NCI-H2081 (cell line): ENCODE measurements at places on chromosomes 2 and 18.
A peak's percentile ranks its signal among the peaks of the same experiment; 100 is the strongest.

GRCh38 chr2:136764452-136765255 is 691 bp upstream of the THSD7B start:
- DNase-seq = no peak

- no peak for DNase-seq
Observed at GRCh38 chr2:223587301-223587700, 14.9 kb downstream of the SCG2 start.

GRCh38 chr18:39835303-39836030 is 2119.6 kb upstream of the PIK3C3 start:
- no peak for DNase-seq

- DNase-seq = no peak
Observed at GRCh38 chr2:149418065-149418464, 87.7 kb downstream of the LYPD6 start.

DNA sequence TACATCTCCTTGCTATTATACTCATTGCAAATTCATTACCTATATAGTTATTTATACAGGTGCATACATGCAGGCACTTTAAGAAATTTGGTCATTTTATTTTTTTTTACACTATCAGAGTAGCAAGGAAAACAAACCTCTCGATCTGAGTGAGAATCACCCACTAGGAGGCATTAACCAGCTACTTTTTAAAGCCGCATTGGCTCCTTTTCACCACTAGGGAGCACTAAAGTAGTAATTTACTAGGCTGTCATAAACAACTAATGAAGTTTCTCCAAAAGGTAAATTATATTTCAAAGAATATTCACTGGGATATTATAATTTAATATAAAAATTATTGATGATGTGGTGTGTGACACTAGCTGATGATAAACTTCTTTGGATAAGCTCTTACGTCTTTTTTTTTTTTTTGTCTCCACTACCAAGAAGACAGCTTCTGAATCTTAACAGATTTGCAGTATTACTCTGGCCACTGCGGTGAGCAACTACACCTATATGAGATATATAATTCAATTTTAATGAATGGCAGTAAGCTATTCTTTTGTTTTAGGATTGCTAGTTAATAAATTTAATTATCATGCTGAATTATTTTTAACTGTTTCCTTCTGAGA is 101.9 kb downstream of the NOL4 start:
- DNase-seq = peak; percentile 77

- no peak for DNase-seq
Observed at GRCh38 chr2:236934656-236935055, 151.0 kb upstream of the COPS8 start.

GRCh38 chr2:156110890-156111289 is 221.6 kb downstream of the NR4A2 start:
- no peak for DNase-seq

DNA sequence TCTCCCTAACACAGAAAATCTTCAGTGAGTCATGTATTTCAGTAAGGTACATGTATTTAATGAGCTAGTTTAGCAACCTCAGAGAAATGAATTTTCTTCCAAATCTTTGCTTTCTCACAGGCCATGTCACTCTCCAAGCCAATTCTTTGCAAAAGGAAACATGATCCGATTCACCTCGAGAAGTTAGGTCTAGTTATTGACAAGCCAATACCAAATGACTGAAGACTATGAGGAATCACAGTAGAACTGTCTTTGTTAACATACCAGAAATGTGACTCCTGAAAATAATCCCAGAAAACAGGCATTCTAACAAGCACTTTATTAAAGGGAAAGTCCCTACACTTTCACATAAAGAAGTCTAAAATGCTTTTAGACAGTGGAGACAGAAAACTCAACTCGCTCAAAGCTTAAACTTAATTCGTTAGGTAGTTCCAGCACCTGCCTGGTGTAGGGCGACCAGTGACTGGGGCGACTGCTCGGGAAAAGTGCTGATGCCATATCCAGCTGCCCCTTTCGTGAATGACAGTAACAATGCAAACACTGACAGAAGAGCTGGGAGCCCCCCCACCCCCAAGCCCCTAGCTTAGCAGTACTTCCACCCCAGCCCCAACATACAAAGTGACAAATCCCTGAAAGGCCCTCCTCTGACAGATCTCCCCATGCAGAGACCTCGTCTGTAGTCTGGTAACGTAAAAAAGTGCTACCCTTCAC is 1.8 kb downstream of the MEMO1 start:
- DNase-seq = no peak

DNA sequence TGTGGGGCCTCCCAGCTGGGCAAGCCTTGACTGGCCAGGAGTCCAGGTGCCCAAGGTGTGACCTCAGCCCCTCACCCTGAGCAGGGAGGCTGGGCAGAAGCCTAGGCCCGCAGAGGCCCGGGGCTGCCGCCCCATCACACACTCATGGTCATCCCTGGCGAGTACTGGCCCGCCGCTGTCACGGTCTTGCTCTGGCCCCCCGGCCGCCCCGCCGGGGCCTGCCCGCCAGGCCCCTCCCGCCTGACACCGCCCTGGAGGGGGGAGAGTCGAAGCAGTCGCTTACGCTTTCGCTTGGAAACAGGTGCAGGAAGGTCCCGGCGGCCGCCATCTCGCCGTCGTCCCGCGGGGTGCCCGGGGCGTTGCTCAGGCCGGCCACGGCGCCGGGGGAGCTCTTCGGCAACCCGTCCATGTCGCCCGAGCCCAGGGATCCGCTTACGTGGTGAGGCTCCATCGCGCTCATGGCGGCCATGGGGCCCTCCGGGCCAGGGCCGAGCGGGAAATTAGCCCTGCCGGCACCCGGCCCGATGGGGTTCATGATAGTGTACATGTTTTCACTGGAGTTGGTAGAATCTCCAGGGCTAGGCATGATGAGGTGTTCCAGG is 26.6 kb upstream of the ANKRD62 start:
- no peak for DNase-seq

DNA sequence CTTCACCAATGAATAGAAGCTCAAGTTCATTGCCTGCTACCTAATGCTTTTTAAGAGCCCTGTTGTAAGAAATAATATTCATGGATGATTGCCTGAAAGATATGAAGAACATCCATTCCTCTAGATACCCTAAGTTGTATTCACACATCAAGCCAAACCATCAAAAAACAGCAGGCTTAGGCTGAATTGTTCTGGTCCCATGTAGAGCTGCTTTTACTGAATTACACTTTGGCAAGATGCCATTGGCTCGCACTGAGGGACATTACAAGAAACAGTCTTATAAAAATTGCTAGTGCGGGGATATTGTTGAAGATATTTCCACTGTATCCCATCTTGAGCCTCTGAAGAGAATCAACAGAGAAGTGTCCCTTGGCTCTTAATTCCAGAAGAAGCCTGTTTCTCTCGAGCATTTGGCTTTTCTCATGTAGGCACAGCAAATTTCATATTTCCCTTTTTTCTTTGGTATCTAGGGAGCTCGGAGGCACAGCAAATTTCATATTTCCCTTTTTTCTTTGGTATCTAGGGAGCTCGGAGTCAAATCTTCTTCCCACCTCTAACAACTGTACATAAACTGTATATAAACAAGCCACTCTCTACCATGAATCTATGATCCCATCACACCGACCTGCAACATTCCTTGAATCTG is 107.5 kb downstream of the COLEC12 start:
- peak; percentile 53 for DNase-seq

GRCh38 chr18:34085140-34085739 is 139.5 kb downstream of the NOL4 start:
- peak; percentile 52 for DNase-seq

- no peak for DNase-seq
Observed at GRCh38 chr2:84732897-84733778, 147.7 kb downstream of the TRABD2A start.

DNA sequence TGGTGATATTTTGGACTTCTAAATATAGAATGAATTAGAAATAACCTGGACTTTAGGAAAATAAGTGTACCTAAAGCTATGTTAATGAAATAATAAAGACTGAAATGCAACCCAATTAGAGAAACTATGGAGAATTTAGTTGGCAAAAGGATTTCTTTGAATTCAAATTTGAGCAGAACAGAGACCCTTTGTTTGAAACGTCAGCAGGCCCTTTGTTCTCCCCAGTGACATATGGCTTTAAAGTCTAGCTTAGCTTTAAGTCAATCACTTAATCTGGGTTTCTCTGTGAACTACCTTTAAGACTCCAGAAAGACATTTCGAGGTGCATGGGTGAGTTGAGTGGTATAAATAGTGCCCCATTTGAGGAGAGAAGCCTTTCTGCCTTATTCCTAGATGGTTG is 130.5 kb upstream of the CREB1 start:
- DNase-seq = no peak

GRCh38 chr2:157193461-157193860 is 64.0 kb upstream of the GALNT5 start:
- DNase-seq = no peak

- DNase-seq = peak; percentile 7
Observed at GRCh38 chr2:147829106-147829505, 15.7 kb upstream of the ACVR2A start.

- no peak for DNase-seq
Observed at GRCh38 chr2:203740871-203741281, 34.4 kb downstream of the CD28 start.
